ENCODE measurements at places on chromosomes 6 and 20. TPM values are rescaled to one million over a fixed set of nuclear protein-coding genes. Genes with fewer than 3 reads are reported as not detected.

PKIB gene
- total RNA-seq: 6.1 TPM

ENTPD6 gene
- 211 TPM for total RNA-seq

WFDC2 gene
- total RNA-seq: 17.7 TPM

EFCAB8 gene
- total RNA-seq: 0.10 TPM

ARFGEF3 gene
- total RNA-seq: 10.0 TPM

PDCD2 gene
- total RNA-seq: 117 TPM

SLC35F1 gene
- not detected for total RNA-seq

NOX3 gene
- not detected for total RNA-seq

APOBEC2 gene
- not detected for total RNA-seq

ZNF292 gene
- total RNA-seq: 8.0 TPM

HSPA12B gene
- total RNA-seq: not detected

TBX18 gene
- total RNA-seq: not detected

RBM24 gene
- total RNA-seq: not detected

B3GAT2 gene
- total RNA-seq: not detected

NKX2-4 gene
- total RNA-seq: not detected

TAF4 gene
- total RNA-seq: 14.1 TPM

C6orf141 gene
- total RNA-seq: 36.8 TPM

KCNB1 gene
- total RNA-seq: not detected

TNFRSF6B gene
- total RNA-seq: 4.1 TPM

CLVS2 gene
- not detected for total RNA-seq

SLC35D3 gene
- total RNA-seq: 0.05 TPM

TAP1 gene
- 15.2 TPM for total RNA-seq

TPX2 gene
- total RNA-seq: 101 TPM

EBF4 gene
- total RNA-seq: 0.23 TPM

SLC24A3 gene
- total RNA-seq: not detected

SAMD10 gene
- 47.2 TPM for total RNA-seq

GRCh38 chr6:49155316-49155715 lies 307.7 kb downstream of the MMUT start:
- no peak for DNase-seq

DNA sequence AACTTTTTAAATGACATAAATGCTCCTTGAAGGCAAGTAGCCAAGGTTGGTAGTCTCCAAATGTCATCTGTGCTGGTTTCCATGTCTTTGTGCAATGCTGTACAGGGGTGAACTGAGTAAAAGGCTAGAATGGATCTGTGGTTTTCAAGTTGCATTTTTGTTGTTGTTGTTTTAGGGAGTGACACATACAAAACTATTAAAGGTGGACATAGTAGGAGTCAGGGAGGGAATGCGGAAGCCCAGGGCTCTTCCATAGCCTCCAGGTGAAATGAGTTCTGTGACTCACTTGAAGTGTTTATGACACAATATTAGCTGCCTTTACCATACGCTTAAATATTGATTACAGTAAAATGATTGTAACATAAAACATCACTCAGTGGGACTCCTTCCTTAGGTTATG lies 22.5 kb upstream of the QKI start:
- DNase-seq: peak; percentile 31

GRCh38 chr6:34332251-34333198 lies 59.9 kb downstream of the NUDT3 start:
- no peak for DNase-seq

GRCh38 chr20:21509079-21509596 lies 4.7 kb downstream of the NKX2-2 start:
- no peak for DNase-seq

- no peak for DNase-seq
These were observed 119.6 kb downstream of the TMEM242 start for GRCh38 chr6:157203764-157204163.

GRCh38 chr6:80930376-80930775 lies 822.1 kb downstream of the TENT5A start:
- no peak for DNase-seq

DNA sequence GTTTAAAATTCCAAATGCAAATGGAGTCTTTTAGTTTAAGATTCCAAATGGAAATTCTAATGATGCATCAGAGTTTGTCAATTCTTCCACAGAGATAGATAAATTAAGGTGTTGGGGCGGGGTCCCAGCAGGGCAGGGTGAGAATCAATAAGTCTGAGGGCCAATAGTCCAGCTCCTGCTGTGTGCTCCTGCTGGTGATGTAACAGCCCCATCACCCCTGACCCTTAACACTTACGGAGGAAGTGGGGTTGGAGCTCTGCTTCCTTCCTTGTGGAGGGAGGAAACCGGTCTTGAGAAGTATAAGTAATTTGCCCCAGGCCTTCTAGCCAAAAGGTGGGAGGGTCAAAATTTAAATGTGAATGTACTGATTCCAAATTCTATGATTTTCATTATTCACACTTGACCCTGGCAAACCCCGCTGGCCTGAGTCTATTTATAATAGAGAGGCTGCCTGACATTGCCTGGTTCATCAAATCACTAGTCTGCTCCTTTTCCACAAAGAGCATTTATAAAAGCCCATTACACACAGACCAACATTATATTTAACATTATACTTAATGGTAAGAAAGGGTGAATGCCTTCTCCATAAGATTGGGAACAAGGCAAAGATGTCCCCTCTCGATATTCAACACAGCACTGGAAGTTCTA lies 17.2 kb downstream of the ZBTB2 start:
- no peak for DNase-seq

DNA sequence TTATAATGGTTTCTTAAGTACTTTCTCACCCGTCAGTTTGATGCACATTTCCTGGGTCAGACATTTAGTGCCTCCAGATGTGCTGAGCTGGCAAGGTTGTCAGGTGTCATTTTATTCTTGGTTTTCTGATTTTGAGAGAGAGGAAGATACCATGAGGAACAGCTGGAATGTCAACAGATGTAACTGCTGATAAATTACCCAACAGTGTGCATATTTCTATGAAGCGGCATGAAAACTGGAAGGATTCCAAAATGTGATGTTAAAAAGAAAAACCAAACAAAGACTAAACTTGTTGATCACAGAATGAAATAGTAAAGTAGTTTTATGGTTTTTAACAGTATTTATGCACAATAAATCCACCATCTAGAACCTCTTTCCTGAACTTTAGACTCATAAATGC lies 447.3 kb downstream of the HDGFL1 start:
- DNase-seq: no peak

- peak; percentile 48 for DNase-seq
These were observed 835.3 kb upstream of the EPHA7 start for GRCh38 chr6:94254689-94255088.

DNA sequence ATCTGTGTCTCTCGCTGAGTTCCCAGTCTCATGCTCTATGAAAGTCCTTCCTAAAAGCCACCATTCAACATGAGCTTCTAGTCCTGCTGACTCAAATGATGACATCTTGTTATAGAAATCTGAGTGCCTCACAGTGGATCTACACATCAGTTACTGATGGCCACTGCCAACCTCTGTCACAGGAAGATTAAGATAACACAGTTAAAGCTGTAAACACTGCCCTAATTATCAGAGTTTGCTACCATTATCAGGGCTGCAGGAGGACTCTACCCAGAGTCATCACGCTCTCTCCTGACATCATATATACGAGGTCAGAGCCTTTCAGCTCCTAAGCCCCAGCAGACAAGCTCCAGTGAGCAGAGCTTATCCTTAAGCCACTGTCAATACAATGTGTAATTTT lies 63.2 kb downstream of the HIVEP2 start:
- DNase-seq: no peak

GRCh38 chr6:136860043-136860442 lies 37.7 kb downstream of the PEX7 start:
- DNase-seq: no peak

GRCh38 chr6:49995278-49995677 lies 25.9 kb upstream of the DEFB113 start:
- no peak for DNase-seq

DNA sequence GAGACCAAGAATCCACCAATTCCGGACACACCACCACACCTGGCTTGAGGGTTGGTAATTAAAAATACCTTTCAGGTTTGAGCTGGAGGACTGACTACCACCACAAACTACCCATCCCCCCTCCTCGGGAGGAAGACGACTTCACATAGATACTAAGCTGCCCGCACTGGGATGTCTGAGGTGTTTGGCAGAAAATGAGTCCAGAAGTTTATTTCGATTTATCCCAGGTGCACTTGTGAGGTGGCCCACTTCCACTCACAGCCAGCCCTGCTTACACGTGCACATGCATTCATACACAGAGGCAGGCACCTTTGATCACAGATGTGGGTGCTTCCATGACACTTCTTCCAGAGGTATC lies 187.1 kb downstream of the ID4 start:
- DNase-seq: no peak

GRCh38 chr6:30101444-30102413 lies 11.2 kb downstream of the TRIM31 start:
- DNase-seq: peak; percentile 94

DNA sequence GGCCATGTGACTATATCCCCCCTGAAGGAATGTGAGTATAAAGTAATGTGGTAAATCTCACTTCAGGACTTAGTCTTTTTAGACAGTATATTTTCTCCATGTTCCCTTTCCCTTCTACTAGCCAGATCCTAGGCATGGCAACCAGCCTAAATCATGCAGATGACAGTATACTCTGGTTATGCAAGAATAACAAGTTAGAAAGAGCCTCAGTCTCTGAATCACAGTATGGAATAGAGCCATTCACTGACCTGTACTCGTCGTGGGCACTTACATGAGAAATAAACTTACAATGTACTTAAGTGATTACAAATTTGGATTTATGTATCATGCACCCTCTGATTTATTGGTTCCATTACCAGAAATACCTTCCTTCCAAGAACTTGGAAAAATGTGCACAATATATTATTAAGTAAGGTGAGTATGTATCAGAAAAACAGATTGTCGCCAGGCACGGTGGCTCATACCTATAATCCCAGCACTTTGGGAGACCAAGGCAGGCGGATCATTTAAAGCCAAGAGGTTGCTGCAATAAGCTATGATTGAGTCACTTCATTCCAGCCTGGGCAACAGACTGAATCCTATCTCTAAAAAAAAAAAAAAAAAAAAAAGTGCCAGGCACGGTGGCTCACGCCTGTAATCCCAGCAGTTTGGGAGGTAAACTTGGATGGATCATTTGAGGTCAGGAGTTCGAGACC lies 25.1 kb upstream of the FAM8A1 start:
- DNase-seq: no peak

DNA sequence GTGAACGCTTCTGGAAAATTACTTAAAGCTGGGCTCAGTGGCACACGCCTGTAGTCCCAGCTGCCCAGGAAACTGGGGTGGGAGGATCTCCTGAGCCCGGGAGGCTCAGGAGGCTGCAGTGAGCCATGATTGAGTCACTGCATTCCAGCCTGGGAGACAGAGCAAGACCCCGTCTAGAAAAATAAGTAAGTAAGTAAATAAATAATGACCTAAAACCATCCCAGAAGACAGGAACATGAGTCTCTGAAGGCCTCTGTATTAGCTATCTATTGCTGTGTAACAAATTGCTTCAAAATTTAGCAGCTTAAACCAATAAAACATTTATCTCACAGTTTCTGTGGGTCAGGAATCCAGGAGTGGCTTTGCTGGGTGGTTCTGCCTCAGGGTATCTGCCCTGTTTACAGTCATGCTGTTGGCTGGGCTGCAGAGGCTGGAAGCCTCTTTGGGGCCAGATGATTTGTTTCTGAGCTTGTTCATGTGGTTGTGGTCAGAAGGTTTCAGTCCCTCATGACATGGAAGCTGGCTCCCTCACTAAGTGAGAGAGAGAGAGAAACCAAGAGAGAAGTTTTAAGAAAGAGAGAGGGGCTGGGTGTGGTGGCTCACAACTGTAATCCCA lies 48.4 kb upstream of the NCOA3 start:
- DNase-seq: peak; percentile 29

- DNase-seq: no peak
These were observed 14.2 kb upstream of the SLPI start for GRCh38 chr20:45268531-45268930.

- no peak for DNase-seq
These were observed 200.2 kb upstream of the SUPT3H start for GRCh38 chr6:45577836-45578504.

DNA sequence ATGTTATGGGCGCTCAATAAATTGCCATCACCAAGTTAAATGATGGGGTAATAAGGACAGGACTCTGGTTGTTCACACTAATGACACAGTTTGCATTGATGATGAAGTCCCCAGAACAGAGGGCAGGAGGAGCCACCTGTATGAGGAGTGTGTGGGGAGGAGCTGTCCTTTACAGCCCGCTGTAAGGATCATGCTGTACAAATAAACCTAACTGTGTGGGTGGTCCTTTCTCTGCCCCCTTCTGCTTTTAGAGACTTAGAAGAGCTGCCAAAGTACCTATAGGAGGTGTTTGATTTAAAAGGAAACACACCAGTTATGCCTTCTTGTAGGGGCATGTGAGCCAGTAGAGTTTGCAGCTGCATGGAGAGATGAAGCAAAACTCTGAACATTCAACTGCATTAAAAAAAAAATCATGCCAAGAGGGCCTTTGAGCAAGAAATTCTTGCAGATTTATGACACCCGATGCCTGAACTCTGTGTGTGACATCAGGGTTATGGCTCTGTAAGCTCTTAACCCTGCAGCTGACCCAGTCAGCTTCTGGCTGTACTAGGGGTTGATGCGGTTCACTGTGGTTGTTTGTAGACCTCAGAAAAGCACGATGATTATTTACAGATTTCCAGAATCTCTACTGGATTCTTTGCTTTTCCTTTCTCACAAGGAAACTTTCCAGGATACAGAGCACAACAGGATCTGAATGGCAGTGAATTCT lies 67.4 kb downstream of the UST start:
- no peak for DNase-seq

GRCh38 chr6:33195304-33196165 lies 3.3 kb upstream of the COL11A2 start:
- no peak for DNase-seq

DNA sequence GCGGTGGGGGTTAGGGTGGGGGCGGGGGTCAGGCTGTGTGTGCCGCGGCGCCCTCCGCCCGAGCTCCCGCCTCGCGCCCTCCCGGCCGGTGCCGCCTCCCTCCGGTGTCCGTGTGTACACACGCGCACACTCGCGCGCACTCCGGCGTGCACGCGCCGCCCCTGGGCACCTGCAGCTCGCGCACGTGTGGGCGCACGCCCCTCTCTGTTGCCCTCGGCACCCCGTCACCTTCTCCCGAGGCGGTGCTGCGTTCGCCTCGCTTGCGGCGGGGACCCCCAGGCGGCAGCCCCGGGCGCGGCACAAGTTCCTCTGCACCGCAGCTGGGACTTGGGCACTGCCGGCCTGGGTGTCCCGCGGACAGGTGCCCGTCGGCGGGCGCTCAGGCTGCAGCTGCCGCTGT lies 525 bp downstream of the MACROD2 start:
- DNase-seq: peak; percentile 55

GRCh38 chr6:129895692-129896091 lies 34.6 kb upstream of the TMEM244 start:
- DNase-seq: no peak

DNA sequence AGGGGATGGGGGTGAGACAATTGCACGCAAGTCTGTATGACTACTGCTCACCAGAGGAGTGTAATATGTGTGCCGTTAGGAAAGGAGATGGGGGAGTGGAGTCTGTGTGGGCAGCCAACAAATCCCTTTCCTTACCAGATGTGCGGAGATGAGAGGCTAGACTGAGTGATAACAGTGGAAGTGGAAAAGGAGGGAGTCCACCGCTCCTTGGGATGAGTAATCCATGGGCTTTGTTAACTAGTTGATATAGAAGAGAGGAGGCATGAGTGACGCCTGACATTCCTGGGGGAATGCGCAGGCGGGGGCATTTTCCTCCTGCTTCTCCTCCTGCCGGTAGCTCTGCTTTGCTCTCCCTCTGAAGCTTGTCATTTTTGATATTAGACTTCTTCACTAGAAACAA lies 13.5 kb upstream of the SMIM26 start:
- DNase-seq: no peak
